Adipocyte (in vitro differentiated cells): ENCODE measurements at places on chromosomes 5 and 9.
A peak's percentile ranks its signal among the peaks of the same experiment; 100 is the strongest.

DNA sequence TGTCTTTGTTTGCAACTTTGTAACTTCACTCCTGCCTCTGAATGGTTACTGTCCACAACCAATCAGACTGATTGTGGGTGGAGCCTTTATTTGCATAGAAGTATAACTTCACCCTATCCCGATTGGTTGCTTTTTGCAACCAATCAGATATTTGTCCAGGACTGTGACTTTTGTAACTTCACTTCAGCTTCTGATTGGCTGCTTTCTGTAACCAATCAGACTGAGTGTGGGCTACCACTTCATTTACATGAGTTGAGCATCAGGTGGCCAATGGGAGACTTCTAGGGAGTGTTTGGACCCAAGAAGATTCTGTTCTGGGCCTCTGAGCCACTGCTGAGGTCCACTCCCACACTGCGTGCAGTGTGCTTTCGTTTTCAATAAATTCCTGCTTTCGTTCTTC, 1810.7 kb upstream of the CDH6 start:
- DNase-seq: no peak

- peak; percentile 75 for DNase-seq
These were observed 170.4 kb downstream of the FOCAD start for GRCh38 chr9:20854444-20854843.

DNA sequence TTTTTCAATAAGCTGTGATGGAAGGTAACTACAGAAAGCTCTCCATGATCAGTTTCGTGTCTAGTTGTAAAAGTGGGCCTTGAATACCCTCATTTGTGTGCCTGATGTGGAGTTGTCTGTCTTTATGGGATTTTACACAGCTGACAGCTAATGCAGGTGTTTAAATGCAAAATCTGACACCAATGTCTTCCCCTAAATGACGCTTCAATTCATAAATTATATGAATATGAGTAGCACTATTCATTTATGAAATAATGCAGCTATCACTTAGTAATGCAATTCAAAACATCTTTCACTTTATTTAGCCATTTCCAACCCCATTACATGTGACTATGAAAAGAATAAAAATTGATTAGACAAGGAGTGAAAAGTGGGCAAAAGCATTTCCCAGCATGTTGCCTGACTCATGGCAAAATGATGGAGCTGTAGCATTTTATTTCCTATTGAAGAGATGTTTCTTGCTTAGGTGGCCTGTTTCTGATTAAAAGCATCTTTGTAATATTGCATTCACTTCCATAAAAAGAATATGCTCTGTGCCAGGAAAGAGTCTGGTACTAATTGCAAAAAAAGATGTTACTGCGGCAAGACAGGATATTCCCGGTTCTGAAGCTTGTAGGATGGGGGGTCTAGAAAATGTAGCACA, 116.7 kb upstream of the HAPLN1 start:
- DNase-seq: peak; percentile 44

DNA sequence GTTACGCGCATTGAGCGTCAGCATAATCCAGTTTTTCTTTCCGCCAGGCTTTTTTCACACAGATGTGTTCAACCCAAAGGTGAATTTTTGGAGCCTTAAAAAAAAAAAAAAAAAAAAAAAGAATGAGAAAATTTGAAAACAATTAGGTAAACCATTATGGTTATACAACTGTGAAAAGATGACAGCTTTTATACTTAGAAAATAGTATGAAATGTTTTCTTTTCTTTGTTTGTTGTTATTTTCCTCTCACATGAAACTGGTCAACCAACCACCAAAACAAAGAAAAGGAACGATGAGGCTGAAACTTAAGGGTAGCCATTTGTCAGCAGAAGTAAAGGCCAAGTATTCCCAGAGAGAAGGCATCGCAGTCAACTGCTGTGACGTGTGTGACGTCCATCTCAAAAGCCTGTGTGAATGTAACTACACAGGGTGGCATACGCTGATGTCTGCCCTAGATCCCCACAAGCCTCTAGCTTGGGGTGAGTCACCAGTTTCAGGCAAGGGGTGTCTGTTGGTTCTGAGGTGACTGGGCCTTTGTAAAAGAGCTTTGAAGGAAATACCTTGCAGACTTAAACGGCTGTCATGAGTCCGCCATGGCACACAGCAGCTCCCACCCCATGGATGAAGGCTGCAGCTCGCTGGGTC, 182.9 kb downstream of the AOPEP start:
- DNase-seq: no peak

DNA sequence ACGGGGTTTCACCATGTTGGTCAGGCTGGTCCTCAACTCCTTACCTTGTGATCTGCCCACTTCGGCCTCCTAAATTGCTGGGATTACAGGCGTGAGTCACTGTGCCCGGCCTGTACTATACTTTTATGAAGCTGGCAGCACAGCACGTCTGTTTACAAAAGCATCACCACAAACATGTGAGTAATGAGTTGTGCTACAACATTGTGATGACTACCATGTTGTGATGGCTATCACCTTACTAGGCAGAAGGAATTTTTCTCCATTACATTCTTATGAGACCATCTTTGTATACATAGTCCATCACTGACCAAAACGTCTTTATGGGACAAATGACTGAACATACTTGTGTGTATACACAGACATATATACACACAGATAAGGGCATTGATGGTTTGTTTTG, 1019.0 kb downstream of the CDH18 start:
- no peak for DNase-seq

- DNase-seq: no peak
These were observed 9.4 kb downstream of the PHAX start for GRCh38 chr5:126610160-126610559.
